Activated CD8-positive, alpha-beta memory T cell treated with anti-CD3 and anti-CD28 coated beads for 1 hour (primary cell): ENCODE measurements at places on chromosomes 5 and 9.

DNA sequence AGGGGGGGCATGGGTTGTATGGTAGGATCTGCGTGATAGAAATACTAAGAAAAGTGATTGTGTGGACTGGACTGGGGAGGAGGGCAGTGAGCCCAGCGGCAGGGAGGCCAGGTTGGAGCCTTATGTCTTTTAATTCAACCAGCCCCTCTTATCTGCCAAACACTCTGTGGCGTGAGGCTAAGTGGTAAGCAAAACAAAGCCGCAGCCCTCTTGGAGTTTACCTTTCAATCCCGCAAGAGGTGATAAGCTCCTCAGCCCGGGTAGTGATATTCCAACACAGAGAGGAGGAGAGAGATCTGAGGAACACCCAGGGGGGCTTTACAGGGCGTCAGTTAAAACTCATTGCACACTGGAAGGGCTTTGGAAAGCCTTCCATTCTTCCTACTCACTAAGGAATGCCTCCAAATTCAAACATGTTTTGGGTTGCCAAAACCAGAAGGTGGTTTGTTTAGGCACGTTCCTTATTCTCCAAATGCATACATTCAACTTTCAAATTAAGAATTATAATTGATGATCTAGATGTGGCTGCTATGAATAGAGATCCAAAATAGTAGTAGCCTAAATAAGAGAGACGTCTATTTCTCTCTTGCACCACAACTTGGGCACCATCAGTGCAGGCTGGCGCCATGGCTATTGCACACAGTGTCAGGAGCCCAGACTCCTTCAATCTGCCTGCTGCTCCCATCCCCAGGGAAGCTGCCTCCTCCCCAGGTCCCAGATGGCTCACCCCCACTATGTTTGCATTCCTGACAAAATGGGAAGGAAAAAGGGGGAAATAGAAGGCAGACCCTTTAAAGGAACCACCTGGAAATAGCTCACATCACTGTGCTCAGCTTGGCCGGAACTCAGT is 75.1 kb upstream of the FSTL4 start:
- no peak for DNase-seq

- no peak for DNase-seq
These were observed 27.9 kb downstream of the C1QTNF2 start for GRCh38 chr5:160342413-160342941.

GRCh38 chr5:14572836-14573235 is 8.8 kb upstream of the OTULINL start:
- DNase-seq: no peak

DNA sequence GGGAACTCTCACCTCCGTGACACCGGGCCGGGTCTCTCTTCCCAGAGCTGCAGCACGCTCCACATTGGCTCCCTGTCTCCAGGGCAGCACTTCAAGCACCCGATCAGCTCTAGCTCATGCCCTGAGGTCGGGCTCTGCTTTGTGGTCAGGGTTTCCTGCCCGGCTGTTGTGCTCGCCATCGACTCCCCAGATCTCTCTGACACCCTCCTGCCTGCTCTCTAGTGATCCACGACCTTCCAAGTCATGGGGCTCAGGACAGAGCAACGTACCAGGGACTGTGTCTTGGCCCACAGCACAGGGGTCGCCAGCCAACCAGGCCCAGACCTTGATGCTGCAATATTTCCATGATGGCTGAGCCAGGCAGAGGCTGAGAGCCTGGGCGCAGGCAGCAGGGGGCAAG is 45.1 kb downstream of the PRRT1B start:
- DNase-seq: no peak

- DNase-seq: no peak
These were observed at the start of gene PTGES for GRCh38 chr9:129752900-129753729. PTGES (minus strand) TSS chr9:129753042; CDS start chr9:129753012, 30 bp downstream.

DNA sequence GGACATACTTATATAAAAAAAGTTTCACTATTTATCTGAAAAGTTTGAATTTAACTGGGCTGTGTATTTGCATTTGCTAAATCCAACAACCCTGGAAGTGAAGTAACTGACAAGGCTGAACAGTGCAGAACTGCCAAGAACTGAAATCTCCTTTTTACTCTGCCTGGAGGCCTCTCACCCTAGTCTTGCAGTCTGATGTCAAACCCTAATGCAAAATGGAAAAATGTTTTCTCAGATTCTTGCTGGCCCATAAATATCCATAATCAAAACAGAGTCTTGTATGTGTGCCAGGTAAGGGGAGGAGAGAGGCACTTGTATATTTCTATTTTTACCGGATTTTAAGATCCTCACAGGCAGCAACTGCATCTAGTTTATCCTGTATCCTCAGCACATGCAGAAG is 432.7 kb upstream of the KLF4 start:
- no peak for DNase-seq

DNA sequence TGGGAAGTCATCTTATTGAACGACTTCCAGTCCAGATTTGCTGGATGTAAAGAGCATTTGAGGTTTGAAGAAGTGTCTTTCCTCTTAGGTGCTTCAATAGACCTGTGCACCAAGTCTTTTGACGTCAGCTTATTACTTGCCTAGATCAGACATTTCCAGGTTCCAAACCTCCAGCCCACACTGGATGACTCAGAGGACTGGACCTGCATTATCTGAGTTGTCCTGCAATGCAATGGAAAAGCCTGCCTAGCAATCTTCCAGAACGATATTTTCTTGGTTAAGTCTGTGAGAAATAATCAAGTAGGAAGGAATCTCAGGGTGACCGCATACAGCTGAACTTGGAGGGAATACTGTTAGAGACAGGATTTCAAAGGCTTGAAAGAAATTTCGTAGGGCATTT is 147.2 kb upstream of the MOCS2 start:
- DNase-seq: no peak

- DNase-seq: no peak
These were observed 25.6 kb upstream of the ANGPTL2 start for GRCh38 chr9:127148014-127148413.

- DNase-seq: no peak
These were observed 22.4 kb downstream of the MOCS2 start for GRCh38 chr5:53087171-53087570.

GRCh38 chr5:102226321-102226720 is 69.8 kb downstream of the SLCO4C1 start:
- no peak for DNase-seq

GRCh38 chr9:3696368-3696767 is 170.6 kb upstream of the RFX3 start:
- DNase-seq: no peak

- DNase-seq: no peak
These were observed 28.6 kb downstream of the RNF44 start for GRCh38 chr5:176508603-176509002.

GRCh38 chr5:123412206-123412605 is 11.0 kb downstream of the CEP120 start:
- no peak for DNase-seq

DNA sequence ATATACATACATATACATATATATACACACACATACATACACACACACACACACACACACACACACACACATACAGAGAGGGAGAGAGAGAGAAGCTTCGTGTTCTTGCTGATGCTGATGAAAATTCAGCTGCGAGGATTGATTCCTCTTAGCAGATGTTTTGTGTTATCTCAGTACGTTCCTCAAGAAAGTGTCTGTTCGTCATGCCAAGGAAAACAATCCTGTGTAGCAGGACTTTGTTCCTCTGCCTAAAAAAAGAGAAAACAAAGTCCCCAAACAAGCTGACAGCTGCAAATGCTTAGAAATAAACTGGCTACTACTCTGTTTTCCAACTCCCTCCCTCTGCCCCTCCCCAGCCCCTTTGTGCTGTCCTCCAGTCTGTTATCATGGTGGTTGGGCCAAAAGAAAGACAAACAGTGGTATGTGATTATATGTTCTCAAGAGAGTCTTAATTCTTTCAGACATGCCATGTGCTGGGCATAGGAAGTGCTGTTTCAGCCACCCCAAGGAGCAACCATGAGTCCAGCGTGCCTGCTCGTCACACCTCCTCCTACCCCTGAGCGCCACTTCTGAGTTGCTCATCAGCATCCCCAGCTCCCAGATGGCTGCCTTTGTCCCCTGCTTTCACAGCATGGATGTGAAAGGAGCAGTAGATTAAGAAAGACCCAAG is 71.5 kb upstream of the EQTN start:
- no peak for DNase-seq

DNA sequence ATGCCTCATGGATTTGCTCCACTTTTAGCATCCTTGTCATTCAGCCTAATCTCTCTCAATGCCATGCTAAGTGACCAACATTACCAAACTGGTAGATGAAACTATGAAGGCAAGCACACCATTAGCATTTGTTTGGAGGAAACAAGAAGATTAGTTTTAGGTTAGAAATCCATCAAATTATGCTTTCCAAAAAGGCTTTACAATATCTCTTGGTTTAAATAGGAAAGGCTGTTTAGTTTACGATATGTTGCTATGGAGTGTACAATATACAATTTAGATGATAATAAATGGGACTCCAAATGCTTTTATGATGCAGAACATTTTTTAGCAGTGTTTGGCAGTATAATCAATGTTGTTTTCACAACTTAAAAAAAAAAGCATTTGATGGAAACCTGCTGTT is 47.8 kb upstream of the CTXN3 start:
- no peak for DNase-seq

DNA sequence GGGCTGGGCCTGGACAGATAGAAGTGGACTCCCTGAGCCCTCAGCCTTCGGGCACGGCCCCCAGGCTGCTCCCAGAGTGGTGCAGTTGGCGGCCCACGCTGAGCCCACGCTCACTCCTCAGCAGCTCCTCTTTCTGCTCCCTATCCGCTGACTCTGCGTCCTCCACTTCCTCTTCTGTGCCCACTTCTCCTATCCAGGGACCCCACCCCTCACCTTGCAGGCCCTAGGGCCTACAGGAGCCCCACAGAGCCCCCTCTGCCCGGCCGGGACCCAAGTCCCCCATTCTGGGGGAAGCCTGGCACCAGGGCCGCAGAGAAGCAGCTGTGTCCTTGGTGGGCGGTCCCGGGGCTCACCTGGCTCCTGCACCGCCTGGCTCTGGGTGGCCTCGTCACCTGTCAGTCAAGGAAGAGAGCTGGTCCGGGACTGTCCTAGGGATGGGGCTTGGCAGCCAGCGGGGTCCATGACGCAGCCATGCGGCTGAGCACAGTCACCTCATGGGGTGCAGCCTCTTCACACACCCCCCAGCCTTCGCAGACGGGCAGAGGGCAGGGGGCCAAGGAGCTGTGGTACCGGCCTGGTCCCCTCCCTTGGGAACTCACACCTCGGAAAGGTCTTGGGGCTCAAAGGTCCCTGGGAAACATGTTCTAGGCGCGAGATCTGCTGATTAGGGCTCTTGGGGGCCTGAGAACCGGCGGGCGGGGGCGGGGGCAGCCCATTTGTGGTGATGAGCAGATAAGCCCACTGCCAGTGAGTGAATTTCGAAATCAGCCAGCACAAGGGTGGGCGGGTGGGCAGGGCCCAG is 5.4 kb upstream of the NRARP start:
- DNase-seq: no peak

GRCh38 chr5:79552984-79553383 is 39.0 kb upstream of the HOMER1 start:
- no peak for DNase-seq

GRCh38 chr9:95175523-95175922 is 142.0 kb downstream of the FANCC start:
- DNase-seq: no peak

GRCh38 chr9:1421436-1421835 is 371.3 kb downstream of the DMRT2 start:
- no peak for DNase-seq

DNA sequence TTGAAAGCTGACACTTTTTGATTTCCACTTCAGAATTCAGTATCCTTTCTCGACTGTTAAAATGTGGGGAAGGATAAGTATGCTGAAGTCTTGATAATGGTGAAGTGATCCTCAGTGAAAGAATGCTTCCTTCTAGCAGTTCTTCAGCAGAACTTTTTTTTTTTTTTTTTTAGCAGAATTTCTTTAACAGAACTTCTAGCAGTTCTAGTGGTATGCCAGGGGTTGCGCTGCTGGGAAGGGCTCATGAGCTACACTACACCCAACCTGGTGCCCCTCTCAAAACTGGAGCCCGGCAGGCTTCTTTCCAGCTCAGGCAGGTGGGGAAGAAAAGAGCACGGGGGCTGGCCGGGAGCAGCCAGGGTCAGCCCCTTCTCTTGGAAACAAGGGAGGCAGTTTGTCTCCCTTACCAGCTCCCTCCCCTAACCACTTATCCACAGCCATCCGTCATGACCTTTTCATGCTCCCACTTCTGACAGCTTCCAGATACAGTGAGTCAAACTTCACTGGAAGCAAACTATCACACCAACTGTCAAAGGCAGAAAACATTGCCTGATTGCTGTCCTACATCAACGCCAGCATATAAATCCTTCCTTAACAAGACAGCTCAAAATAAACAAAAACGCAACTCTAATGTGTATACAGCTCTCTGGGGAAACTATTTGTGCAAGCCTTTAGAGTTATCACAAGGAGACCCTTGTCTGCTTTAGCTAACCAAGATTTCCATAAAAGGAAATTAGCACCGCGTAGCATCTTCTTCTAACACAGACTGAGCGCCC is 211.5 kb downstream of the GAPVD1 start:
- no peak for DNase-seq

- DNase-seq: no peak
These were observed 37.9 kb downstream of the PCDH1 start for GRCh38 chr5:141840280-141840812.

GRCh38 chr5:181223058-181223728 is at the start of gene TRIM41:
TRIM41 (plus strand) TSS chr5:181223281; CDS start chr5:181224000, 719 bp downstream.
- DNase-seq: peak; percentile 95

- DNase-seq: no peak
These were observed 133.3 kb downstream of the CDK5RAP2 start for GRCh38 chr9:120446671-120447070.

GRCh38 chr9:69696802-69697201 is 24.6 kb upstream of the APBA1 start:
- DNase-seq: no peak

DNA sequence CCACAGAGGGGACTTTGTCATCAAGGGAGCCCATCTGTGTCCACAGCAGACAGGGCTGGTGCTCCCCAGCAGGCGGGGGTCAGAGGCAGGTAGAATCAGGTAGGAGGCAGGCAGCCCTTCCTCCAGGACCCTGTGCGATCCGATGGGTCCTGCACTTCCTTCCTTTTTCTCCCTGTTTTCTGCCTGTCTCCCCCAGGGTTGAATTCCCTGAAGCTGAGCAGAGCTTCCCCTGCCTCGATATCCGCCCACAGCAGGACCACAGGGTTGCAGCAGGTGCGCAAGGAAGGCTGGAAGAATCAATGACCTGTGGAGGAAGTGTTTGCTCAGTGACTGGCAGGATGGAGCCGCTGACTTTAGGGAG is 69.2 kb downstream of the MRPL36 start:
- DNase-seq: no peak

- DNase-seq: no peak
These were observed 96.8 kb downstream of the PHF2 start for GRCh38 chr9:93673021-93673838.
